ENCODE measurements at places on chromosomes 13 and 19. TPM values are rescaled to one million over a fixed set of nuclear protein-coding genes. Genes with fewer than 3 reads are reported as not detected.

DNA sequence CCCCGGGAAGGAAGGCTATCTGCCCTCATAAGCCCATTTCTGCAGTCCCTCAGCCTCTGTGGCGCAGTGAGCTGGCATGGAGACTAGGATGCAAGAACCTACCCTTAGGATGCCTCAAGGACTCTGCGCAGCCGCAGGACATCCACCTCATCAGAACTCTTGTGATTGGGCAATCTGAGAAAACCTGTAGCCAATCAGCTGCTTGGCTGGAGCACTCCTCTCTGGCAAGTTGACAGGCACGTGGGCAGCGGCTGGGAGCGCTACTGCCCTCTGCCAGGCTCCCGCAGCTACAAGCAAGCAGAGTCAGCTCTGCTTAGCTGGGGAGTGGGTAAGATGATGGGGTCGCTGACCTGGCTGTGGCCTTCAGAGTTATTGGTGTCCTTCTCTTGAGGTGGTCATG is 1.5 kb upstream of the ECSIT start:
- DNase-seq, result peak; percentile 81

DNA sequence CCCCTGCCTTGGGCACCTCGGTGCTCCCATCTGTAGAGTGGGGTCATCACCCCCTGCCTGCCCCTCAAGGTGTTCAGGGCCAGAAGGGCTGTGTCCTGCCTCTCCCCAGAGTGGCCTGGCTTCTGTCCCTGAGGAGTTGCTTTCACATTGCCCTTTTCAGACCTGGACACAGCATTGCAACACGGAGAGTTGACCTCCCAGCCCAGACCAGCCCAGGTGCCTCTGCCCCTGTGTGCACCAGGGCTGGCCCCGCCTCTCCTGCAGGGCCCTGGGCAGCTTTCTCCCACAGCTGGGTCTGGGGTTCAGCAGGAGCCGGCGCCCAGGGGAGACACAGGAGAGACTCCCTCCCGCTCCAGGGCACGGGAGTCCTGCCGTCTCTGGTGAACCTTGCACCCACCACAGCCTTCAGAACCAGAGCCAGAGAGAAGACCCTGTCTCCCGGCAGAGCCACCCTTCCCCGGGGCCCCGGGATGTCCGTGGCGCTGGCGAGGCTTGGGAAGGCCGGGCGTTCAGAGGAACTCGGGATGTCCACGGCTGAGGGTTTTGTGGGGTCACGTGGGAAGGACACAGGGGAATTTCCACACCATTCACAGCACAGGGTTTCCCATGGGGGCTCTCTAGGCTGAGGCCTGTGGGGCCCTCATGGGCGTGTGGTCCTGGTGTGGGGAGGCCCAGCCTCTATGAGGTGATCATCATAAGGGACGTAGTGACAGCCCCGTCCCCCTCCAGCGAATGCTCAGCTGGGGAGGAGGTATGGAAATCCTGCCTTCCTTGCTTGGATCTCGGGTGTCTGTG is 23.2 kb downstream of the C13orf46 start:
- DNase-seq, result no peak

- DNase-seq, result no peak
These were observed 31.2 kb downstream of the TMPRSS9 start for GRCh38 chr19:2391118-2391725.

- DNase-seq, result no peak
These were observed 8.4 kb upstream of the RPS15 start for GRCh38 chr19:1429750-1430149.

Gene AMER2
- not detected for total RNA-seq

- DNase-seq, result no peak
These were observed 25.6 kb downstream of the FLT1 start for GRCh38 chr13:28469316-28469715.

Gene TSSK6
- total RNA-seq, result not detected

DNA sequence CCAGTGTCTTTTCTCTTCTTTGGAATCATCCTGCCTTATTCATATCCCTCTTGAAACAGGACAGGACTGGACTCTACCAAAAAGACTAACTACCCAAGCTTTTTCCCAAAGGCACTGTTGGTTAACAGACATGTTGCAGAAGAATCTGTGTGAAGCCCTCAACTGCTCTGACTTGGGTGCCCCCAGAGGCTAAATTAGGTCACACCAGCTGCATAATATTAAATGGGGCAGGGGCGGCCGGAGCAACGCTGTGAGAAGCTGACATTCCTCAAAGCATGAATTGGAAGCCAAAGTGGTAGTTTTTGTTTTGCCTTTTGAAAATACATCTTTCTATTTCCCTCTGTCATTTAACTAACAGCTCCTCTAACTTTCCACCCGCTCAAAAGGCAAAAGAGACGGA is 185.9 kb downstream of the LHFPL6 start:
- DNase-seq, result no peak

DNA sequence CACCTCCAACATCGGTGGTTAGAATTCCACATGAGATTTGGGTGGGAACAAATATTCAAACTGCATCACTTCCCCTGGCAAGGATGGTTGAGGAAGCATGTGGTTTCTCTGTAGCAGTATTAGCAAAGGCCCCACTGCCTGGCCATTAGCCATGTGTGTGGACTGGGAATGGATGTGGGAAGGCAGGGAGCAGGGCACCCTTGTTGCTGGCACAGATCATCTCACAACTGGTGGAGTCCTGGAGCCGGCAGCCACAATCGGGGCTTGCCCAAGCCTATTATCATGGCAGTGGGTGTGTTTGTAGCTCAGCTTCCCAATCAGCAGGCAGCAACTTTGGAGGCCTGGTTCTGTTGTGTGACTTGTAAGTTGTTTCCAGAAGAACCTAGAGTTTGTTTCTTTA is 391.9 kb downstream of the DLEU7 start:
- peak; percentile 21 for DNase-seq

Gene FBN3
- total RNA-seq, result not detected

DNA sequence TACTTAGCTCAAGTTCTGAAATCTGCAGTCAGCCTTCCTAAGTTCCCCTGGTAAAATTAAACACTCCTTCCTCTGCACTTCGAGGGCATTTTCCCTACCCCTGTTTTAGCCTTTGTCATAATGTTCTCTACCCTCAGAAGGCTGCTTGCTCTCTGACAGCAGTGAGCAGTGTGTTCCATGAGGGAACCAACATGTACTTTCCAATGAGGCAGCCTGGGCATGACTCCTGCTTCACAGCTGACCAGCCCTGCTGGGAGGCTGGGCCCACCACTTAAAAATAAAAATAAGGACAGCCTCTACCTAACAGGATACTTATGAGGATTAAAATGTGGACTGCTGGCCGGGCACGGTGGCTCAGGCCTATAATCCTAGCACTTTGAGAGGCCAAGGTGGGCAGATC is 26.4 kb downstream of the RUBCNL start:
- DNase-seq, result no peak

GRCh38 chr13:95019886-95020285 is 281.4 kb downstream of the ABCC4 start:
- no peak for DNase-seq

DNA sequence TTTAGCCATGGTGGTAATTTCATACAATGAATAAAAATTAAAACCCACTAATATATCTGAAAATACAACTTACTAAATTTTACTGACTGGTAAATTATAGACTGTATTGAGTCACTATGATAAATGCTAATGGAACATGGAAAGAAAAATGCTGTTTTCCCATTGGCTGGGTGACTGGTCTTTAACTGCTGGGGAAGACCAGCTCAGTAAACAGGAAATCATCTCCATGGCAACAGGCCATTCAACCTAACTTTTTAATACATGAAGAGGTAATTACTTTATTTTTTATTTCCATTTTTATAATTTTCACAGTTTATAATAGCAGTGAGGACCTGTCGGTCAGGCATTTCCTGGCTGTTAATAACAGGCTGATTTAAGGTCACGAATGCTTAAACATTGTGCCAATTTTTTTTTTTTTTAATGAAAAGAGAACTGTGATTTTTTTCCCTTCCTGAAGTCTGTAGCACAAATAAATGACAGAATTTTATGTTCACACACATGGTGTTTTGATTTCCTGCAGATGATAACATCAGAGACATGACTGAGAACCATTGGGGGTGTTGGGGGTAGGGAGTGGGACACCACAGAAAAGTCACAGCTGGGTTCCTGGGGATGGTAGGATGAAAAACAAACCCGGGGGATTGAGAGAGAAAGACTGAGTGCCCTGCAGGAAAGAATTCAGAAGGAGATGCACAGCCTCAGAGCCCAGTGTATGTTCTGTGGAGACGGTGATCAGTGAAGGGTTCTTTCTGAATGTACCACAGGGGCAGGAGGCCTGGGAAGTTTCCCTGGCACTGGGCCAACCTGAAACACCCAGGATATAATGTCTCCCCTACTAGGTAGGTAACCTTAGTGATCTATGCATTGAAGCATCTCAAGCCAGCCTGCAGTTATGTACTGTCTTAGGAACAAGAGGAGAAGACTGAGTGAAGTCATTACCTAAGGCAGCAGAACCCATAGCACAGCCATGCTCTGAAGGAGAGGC is 297.1 kb downstream of the COG6 start:
- no peak for DNase-seq

GRCh38 chr13:21686751-21687391 is 16.0 kb downstream of the FGF9 start:
- no peak for DNase-seq

- no peak for DNase-seq
These were observed 1.0 kb upstream of the TYROBP start for GRCh38 chr19:35908973-35909683.

Gene ATP4A
- total RNA-seq, result not detected

Gene PRR36
- not detected for total RNA-seq

GRCh38 chr13:28220166-28220565 is 81.8 kb downstream of the PAN3 start:
- DNase-seq, result no peak

Gene HTR2A
- total RNA-seq, result not detected

GRCh38 chr19:44808463-44809371 is at the start of gene BCAM:
TSS of gene BCAM (plus strand) at chr19:44809103. CDS start at chr19:44809125, 22 bp downstream.
- DNase-seq, result peak; percentile 70

- DNase-seq, result peak; percentile 34
These were observed 40.2 kb downstream of the SMIM24 start for GRCh38 chr19:3440082-3440481.

Gene GNG8
- total RNA-seq, result not detected

Gene NXNL1
- total RNA-seq, result not detected

Gene KMT2B
- 2.3 TPM for total RNA-seq

- DNase-seq, result no peak
These were observed 41.2 kb upstream of the KLF2 start for GRCh38 chr19:16283210-16284061.

Gene RAB20
- 1.3 TPM for total RNA-seq

Gene ADGRE1
- total RNA-seq, result 17.3 TPM
